ENCODE measurements at places on chromosomes 12 and 14. TPM values are rescaled to one million over a fixed set of nuclear protein-coding genes. Genes with fewer than 3 reads are reported as not detected.

The OTOGL gene
- total RNA-seq, result 0.58 TPM

GRCh38 chr12:111846016-111846415 lies 4.0 kb downstream of the MAPKAPK5 start:
- H3K4me3 ChIP-seq, result no peak overlapping the region
- no peak overlapping the region for H3K27ac ChIP-seq
- H3K27me3 ChIP-seq, result no peaks in the 10 kb centered on the region
- no peak for DNase-seq

- H3K4me3 ChIP-seq, result no peak overlapping the region
- H3K36me3 ChIP-seq, result peaks cover 63% of the 10 kb centered on the region
- H3K27ac ChIP-seq, result no peak overlapping the region
- H3K4me1 ChIP-seq, result peaks cover 36% of the 10 kb centered on the region
Observed at GRCh38 chr14:75434138-75434889, 6.5 kb downstream of the JDP2 start.

GRCh38 chr12:110575326-110575725 lies 7.8 kb downstream of the PPTC7 start:
- no peaks in the 10 kb centered on the region for H3K36me3 ChIP-seq
- H3K4me1 ChIP-seq, result peaks cover 23% of the 10 kb centered on the region
- no peaks in the 10 kb centered on the region for H3K27me3 ChIP-seq
- no peak overlapping the region for H3K4me3 ChIP-seq
- peak overlapping the region; percentile 29 for H3K27ac ChIP-seq
- DNase-seq, result peak; percentile 68

GRCh38 chr14:71726580-71727021 lies 205.6 kb upstream of the RGS6 start:
- H3K4me3 ChIP-seq, result no peak overlapping the region
- H3K27ac ChIP-seq, result no peak overlapping the region
- H3K36me3 ChIP-seq, result peaks cover 85% of the 10 kb centered on the region
- H3K4me1 ChIP-seq, result no peaks in the 10 kb centered on the region

DNA sequence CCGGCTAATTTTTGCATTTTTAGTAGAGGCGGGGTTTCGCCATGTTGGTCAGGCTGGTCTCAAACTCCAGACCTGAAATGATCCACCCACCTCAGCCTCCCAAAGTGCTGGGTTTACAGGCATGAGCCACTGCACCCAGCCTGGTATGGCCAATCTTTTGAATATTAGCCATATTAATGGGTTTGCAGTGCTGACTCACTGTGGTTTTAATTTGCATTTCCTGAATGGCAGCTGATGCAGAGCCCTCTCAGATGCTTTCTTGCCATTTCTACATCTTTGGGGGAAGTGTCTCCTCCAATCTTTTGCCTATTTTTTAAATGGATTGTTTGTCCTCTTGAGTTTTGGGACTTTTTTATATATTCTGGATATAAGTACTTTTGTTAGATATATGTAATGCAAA lies 55.5 kb upstream of the NPAS3 start:
- no peaks in the 10 kb centered on the region for H3K4me1 ChIP-seq
- H3K27ac ChIP-seq, result no peak overlapping the region
- DNase-seq, result no peak

DNA sequence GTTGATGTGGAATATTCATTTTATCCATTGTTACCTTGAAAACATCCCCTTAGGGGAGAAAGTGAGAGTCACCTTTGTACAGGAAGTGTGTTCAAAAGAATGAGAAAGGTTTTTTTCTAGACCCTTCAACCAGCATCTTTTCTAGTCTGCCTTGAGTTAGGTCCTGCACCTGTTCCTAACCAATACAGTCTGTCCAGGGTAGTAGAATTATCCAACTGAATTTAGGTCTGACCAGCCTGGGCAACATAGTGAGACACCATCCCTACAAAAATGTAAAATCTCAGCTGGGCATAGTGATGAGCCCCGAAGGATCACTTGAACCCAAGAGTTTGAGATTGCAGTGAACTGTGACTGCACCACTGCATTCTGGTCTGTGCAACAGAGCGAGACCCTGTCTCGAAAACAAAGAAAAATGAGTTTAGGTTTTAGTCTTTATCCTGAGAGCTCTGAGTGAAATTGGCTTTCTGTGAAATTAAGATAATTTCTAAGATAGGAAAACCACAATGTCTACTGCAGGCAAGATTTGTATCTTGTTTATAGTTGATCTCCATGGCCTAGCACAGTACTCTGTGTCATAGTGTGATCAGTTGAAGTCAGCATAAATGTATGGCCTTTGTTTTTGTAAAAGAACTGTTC lies 25.2 kb downstream of the ARHGAP5 start:
- DNase-seq, result no peak
- H3K4me3 ChIP-seq, result no peak overlapping the region
- H3K27me3 ChIP-seq, result no peaks in the 10 kb centered on the region
- peaks cover 39% of the 10 kb centered on the region for H3K4me1 ChIP-seq
- H3K36me3 ChIP-seq, result peaks cover 5% of the 10 kb centered on the region
